Sigmoid colon (tissue), 7 donors: ENCODE measurements at places on chromosomes 1 and 21. TPM values are rescaled to one million over a fixed set of nuclear protein-coding genes. Genes with fewer than 3 reads are reported as not detected.

Gene LGR6
- 0.14 TPM for total RNA-seq

Gene AMPD1
- not detected for total RNA-seq

Gene BATF3
- 1.8 TPM for total RNA-seq

Gene COL16A1
- 271 TPM for total RNA-seq

DNA sequence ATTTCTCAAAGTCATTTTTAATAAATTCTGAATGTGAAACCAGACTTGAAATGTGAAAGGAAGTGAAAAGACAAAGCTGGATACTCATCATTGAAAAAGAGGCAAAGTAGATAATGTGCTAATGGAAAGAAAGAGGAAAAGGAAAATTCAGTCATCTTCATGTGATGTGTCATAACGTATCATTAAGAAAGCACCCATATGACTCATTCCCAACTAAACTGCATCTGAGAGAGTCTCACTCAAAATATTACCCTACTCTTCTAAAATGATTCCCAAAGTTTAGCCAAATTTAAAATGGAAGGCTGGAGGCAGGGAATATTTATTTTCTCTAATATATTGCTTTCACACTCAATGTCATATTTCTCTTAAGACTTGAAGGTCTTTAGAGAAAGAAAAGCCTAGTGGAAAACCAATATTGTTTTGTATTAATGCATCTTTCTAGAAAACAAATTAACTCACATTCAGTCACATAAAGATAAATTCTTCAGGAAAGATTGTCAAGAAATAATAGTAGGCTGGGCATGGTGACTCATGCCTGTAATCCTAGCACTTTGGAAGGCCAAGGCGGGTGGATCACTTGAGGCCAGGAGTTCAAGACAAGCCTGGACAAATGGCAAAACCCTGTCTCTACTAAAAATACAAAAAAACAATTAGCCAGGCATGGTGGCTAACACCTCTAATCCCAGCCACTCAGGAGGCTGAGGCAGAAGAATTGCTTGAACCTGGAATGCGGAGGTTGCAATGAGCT, 129.9 kb downstream of the SLC30A10 start:
- DNase-seq, result no peak
- H3K27ac ChIP-seq, result no peak overlapping the region
- H3K4me1 ChIP-seq, result no peaks in the 10 kb centered on the region
- no peaks in the 10 kb centered on the region for H3K27me3 ChIP-seq

DNA sequence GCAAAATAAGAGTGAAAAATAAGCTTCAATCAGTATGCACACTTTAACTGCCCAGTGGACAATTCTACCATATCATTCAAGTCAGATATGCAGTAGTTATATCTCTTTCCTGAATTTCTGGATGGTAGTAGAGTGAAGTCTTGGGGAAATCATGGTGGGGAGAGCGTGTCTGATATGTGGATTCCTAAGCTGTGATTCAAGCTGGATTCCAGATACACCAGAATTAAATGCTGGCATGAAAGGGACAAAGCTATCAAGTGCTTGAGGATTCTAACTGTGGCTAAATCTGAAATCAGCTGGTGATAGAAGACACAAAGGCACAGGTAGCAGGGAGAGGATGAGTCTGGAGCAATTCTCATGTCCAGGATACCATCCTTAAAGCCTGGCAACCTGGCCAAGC, 323.5 kb downstream of the DUSP10 start:
- H3K4me3 ChIP-seq, result no peak overlapping the region
- no peak overlapping the region for H3K27ac ChIP-seq

DNA sequence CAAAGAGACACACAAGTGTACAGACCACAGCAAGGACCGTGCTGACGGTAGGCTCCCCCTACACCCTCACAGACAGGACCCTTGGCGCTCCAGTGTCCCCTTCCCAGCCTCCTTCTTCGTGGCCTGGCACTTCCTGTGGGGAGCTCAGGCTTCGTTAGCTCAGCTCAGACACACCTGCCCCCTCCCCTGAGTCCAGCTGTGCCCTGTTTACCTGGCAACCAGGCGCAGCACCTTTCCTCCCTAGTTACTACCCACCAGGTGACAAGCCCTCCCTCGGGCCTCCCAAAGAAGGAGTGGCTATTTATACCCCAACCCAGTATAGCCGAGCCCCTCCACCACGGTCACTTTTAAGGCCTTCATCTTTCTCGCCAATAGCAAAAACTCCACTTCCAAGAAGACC, 4.7 kb downstream of the CELF3 start:
- H3K27me3 ChIP-seq, result peaks cover 30% of the 10 kb centered on the region
- DNase-seq, result no peak
- no peaks in the 10 kb centered on the region for H3K36me3 ChIP-seq
- H3K27ac ChIP-seq, result no peak overlapping the region
- no peak overlapping the region for H3K4me3 ChIP-seq

DNA sequence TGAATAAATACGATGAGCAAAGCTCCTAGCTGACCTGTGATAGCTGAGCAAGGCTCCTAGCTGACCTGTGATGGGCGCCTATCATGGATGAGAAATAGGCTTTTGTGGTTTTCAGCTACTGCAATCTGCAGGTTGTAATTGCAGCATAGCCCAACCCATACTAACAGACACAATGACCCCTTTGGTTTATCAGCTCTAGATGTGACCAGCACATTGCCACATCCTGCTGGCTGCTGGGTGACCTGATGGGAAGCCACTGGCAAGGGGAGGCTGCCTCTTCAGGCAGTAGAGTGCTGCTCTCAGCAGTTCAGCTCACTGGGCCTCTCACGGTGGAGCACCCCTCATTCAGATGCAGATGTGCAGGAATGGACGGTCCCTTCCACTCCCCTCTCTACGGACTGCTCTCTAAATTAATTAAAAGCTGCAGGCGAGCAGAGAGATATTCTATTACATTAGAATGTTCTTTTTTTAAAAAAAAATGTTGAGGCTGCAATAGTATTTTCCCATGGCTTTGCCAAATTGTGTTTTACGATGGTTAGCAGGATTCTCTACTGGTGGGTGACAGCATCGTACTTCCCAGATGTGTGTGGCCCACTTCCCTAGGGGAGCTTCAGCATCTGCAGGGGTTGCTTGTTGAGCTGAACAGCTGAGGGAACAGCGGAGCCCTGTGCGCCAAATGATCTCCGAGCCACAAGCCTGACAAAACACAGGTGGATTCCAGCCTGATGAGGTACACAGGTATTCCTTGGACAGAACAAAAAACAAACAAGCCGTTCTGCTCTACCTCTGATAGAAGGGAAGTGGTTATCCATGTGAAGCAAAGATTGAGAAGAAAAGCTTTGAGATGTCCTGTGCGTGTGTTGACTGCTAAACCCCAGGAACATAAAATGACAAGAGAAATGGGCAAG, 65.0 kb downstream of the SYT6 start:
- H3K4me1 ChIP-seq, result peaks cover 4% of the 10 kb centered on the region
- H3K4me3 ChIP-seq, result no peak overlapping the region
- no peaks in the 10 kb centered on the region for H3K27me3 ChIP-seq

DNA sequence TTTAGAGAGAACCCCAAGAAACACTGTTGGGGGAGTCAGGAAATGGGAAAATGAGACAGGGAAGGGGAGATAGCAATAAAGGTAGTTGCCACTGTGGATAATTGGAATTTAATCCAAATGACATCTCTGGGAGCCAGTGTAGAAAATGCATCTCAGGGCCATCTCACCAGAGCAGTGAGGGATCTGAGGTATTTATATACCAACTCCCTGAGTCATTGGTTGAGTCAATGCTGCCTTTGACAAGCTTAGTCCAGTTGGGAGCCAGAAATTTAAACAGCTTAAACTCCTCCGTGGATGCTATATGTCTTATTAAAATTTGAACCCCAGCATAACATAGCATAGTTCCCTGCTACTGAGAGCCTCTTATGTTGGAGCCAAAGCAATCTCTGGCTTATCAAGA, 140.3 kb downstream of the SLC30A10 start:
- no peak overlapping the region for H3K4me3 ChIP-seq
- peaks cover 7% of the 10 kb centered on the region for H3K4me1 ChIP-seq
- no peaks in the 10 kb centered on the region for H3K36me3 ChIP-seq

GRCh38 chr1:114388432-114389003, 122.5 kb downstream of the TRIM33 start:
- no peak overlapping the region for H3K4me3 ChIP-seq
- H3K4me1 ChIP-seq, result no peaks in the 10 kb centered on the region
- H3K27ac ChIP-seq, result no peak overlapping the region
- peaks cover 3% of the 10 kb centered on the region for H3K36me3 ChIP-seq
- H3K27me3 ChIP-seq, result no peaks in the 10 kb centered on the region

GRCh38 chr1:88791192-88791591, 100.2 kb downstream of the GTF2B start:
- H3K36me3 ChIP-seq, result peaks cover 17% of the 10 kb centered on the region
- no peak overlapping the region for H3K4me3 ChIP-seq
- no peak overlapping the region for H3K27ac ChIP-seq
- H3K4me1 ChIP-seq, result no peaks in the 10 kb centered on the region

DNA sequence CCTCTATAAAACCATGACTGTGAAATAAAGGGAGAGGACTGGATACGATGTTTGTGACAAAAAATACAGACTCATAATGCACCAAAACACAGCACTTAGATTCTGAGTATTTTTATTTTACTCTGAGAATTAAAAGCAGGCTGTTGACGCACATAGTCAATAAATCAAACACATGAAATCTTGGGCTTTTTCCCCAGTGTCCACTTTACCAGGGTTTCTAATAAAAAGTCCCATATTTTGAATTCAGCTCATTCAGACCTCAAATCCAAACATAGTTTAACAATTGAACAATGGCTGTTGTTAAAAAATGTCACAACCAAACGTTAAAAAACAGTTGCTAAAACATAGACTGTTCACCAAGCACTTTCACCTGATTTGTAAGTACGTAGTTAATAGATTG, 553.4 kb downstream of the LTN1 start:
- no peaks in the 10 kb centered on the region for H3K27me3 ChIP-seq
- no peak for DNase-seq
- H3K36me3 ChIP-seq, result no peaks in the 10 kb centered on the region
- no peaks in the 10 kb centered on the region for H3K4me1 ChIP-seq
- H3K27ac ChIP-seq, result no peak overlapping the region

DNA sequence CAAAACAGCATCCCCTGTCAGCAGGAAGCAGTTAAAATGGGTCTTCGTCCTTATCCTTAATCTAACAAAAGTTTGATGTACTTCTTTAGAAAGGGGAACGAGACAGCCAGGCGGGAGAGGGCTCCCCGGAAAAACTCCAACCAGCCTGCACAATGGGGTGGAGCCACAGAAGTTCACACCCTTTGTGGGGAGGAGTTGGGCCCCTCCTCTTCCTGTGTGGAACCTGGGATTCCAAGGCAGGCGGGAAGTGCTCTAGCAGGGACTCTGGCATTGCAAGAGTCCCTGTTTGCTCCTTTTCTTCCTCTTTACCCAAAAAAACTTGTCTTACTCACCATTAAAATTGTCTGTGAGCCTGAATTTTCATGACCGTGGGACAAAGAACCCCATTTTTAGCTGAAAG, 47.7 kb downstream of the FCRL5 start:
- H3K4me3 ChIP-seq, result no peak overlapping the region
- DNase-seq, result no peak
- no peaks in the 10 kb centered on the region for H3K27me3 ChIP-seq
- no peaks in the 10 kb centered on the region for H3K4me1 ChIP-seq
- H3K36me3 ChIP-seq, result no peaks in the 10 kb centered on the region
- no peak overlapping the region for H3K27ac ChIP-seq

- H3K36me3 ChIP-seq, result no peaks in the 10 kb centered on the region
- peak overlapping the region; percentile 64 for H3K27ac ChIP-seq
- DNase-seq, result no peak
- no peak overlapping the region for H3K4me3 ChIP-seq
- H3K4me1 ChIP-seq, result peaks cover 42% of the 10 kb centered on the region
Observed at GRCh38 chr1:61338899-61339298, 256.5 kb downstream of the NFIA start.

GRCh38 chr1:25890239-25891034, 14.9 kb upstream of the PAQR7 start:
- no peaks in the 10 kb centered on the region for H3K27me3 ChIP-seq
- H3K36me3 ChIP-seq, result no peaks in the 10 kb centered on the region
- DNase-seq, result peak; percentile 42
- no peak overlapping the region for H3K4me3 ChIP-seq

DNA sequence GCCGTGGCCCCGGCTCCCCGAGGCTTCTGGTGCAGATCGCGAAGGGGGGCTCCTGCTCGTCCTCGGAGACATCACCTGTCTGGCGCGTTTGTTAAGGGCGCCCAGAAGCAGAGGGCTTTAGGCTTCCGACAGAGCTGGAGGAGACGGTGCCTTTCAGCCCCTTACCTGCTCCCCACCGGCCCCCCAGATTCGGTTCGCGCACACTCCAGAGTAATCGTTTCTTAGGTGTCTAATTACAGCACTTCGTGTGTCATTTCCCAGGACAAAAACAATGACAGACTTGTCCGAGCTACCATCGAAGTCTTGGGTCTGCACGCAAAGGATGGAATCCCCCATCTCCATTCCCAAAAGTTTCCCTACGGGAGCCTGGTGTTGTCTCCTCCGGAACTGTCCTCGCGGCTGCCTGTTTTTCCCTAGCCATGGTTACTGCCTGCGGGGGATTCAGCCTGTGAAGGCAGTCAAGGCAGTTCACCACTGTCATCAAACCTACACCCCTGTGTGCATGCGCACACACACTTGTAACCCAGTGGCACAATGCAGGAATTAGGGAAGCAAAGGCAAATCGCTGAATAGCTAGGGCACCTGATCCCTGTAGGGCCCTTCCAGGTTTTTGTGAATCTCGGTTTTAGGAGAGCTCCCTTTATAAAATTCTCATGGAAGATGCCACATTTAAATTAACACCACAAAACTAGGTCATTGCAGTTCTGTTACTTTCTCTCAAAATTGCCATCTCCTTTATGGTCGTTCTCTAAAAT, 738 bp upstream of the CDC42BPA start:
- H3K4me1 ChIP-seq, result no peaks in the 10 kb centered on the region
- DNase-seq, result peak; percentile 76
- H3K36me3 ChIP-seq, result no peaks in the 10 kb centered on the region

GRCh38 chr21:34337741-34338140, 26.1 kb upstream of the KCNE2 start:
- peak overlapping the region; percentile 78 for H3K27ac ChIP-seq
- no peaks in the 10 kb centered on the region for H3K36me3 ChIP-seq
- peaks cover 48% of the 10 kb centered on the region for H3K4me1 ChIP-seq
- no peaks in the 10 kb centered on the region for H3K27me3 ChIP-seq
- no peak for DNase-seq
- no peak overlapping the region for H3K4me3 ChIP-seq

DNA sequence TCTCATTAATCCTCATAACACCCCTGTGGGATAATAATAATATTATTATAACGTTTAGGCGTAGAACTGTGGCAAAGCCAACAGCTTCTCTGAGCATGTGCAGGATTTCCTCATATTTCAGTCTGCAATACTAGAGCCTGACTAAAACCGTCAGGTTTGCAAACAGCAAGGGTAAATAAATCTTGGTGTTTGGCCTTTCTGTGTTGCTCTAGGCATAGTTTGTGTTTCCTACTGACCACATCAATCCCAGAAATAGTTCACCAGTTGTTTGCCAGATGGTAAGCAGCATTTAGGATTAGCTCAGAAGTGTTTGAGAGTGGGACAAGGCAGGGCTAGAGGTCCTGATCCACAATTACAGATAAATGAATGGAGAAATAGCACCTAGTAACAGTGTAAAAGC, 2.8 kb upstream of the KCNA3 start:
- no peak overlapping the region for H3K4me3 ChIP-seq
- no peak for DNase-seq
- H3K36me3 ChIP-seq, result no peaks in the 10 kb centered on the region
- peaks cover 16% of the 10 kb centered on the region for H3K4me1 ChIP-seq
- no peak overlapping the region for H3K27ac ChIP-seq

GRCh38 chr1:215043401-215043800, 39.1 kb upstream of the KCNK2 start:
- H3K27ac ChIP-seq, result no peak overlapping the region
- H3K36me3 ChIP-seq, result no peaks in the 10 kb centered on the region
- no peak overlapping the region for H3K4me3 ChIP-seq
- H3K27me3 ChIP-seq, result no peaks in the 10 kb centered on the region
